ENCODE measurements at places on chromosomes 2 and 18.

DNA sequence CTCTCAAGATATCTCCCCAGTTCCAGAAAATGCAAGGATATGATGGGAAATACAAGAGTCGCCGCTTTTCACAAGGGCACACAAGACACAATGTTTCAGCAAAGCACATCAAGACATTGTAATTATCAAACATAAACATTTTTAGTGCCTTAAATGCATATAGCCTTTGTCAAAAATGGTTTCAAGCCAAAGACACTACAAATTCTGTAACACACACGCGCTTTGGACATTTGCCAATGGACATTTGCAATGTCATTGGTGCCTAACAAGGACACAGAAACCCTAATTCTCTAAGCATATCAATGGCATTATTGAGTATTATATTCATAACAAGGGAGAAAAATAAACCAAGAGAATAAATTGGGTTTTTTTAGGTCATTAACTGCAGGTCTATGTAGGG lies 16.1 kb downstream of the ADD2 start:
- DNase-seq = no peak

GRCh38 chr2:2892378-2892777 lies 485.2 kb downstream of the EIPR1 start:
- DNase-seq = no peak

DNA sequence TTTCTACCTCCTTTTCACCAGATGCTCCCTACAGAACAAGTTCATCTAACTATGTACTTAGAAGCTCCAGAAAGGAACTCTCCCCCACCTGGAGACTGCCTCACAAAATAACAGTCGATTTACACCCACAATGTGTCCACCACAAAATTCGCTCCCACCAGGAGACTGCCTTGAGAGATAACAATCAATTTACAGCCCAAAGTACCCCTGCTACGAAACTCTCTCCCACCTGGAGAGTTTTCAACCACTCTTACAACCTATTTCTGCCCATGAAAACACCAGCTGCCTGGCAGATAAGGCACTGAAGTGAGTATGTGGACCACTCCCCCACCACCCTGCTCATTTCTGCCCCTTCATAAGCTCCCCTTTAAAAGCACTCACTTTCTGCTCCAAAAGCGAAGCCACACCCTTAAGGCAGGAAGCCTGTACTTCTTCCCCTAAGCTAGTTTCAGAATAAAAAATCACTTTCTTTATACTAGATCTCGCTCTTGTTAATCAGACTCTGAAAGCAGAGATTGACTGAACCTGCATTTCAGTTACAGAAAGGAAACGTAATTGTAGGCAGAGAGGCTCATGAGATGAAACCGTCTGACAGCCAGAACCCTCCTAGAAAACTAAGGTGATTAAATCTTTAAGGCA lies 94.4 kb upstream of the RBBP8 start:
- no peak for DNase-seq

DNA sequence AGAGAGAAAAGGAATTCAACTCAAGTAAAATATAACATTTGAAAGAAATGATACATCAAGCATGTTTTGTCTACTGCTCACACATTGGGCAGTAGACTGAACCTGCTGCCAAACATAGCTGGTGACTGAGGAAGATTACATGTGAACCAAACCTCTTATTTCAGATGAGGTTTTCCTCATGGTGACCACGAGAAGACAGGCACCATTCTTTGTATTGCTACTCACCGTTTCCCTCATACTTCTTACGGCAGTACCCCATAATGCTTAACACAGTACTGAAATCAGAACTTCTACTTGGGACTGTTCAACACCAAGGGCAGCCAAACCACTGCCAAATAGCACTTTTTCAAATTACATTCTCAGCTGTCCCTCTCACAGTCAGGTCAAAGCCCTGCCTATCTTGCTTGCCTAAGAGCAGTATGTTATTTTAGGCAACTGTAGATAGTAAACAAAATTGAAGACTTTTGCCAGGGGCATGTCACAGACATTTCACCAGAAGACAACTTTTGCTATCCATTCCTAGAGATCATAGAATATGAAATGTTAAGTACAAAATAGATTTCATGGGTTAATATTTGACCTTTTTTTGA lies 167.1 kb upstream of the DOK6 start:
- DNase-seq = no peak

All from SK-N-MC (cell line).